Stimulated activated CD4-positive, alpha-beta T cell treated with anti-CD3 and anti-CD28 coated beads, Interleukin-1b, Interleukin-23, amount 100 ng/mL, for 1 hour (primary cell): ENCODE measurements at places on chromosomes 4 and X.

GRCh38 chr4:56080384-56080783 lies 131.6 kb downstream of the CEP135 start:
- no peak for DNase-seq

GRCh38 chrX:49972328-49972860 lies 50.0 kb downstream of the CLCN5 start:
- no peak for DNase-seq

DNA sequence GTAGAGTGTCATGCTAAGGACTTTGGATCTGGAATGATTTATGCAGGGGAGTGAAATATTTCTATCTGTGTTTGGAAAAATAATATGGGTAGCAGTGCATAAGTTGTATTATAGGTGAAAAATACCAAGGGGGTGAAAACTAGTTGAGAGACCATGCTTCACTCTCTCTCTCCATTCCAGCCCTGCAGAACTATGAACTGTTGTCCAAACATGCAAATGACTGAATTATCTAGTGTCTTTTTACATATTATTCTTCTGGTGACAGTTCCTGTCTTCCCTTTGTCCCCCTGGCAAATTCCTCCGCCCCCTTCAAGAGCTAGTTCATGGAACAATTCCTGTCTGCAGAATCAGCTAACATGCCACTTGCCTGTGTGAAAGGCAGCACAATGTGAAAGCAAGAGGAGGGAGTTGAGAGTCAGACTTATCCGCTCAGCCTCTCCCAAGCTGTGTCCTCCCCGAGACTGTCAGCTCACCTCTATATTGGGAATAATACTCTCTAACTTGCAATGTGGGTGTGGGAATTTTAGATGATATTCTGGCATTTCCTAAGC lies 2.3 kb downstream of the PF4 start:
- no peak for DNase-seq

DNA sequence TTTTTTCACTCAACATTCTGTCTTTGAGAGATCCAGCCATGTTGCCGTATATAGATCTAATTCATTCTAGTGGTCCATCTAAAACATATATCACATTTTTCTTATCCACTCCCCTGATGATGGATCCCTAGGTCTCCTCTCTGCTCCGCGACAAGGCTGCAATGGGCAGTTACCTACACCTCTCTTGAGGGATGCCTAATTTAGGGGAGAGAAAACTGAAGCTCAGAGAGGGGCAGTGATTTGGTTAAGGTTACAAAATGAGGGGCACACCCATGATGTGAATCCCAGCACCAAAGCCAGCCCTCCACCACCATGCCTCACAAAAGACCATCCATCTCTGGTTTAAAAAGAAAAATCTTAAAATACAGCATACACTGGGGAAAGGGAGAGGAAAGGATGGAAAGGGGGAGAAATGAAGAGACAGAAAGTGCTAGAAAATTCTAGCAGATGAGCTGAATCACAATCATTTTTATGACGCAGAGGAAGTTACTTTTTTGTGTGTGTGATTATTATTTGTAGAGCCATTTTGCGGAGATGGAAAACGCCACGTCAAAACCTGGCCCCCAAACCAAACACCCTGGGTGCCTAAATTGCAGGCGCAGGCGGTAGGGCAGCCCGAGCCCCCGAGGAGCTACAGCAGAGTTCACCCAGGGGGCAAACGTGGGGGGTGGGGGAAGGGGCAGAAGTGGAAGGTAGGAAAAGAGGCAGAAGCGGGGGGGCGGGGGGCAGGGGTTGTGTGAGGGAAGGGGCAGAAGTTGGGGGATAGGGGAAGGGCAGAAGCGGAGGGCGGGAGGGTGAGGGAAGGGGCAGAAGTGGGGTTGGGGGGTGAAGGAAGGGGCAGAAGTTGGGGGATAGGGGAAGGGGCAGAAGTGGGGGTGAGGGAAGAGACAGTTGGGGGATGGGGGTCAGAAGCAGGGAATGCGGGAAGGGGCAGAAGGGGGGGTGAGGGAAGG lies 1.3 kb upstream of the TSPYL2 start:
- no peak for DNase-seq

- no peak for DNase-seq
Observed at GRCh38 chr4:150130933-150131332, 52.7 kb downstream of the DCLK2 start.

- DNase-seq = no peak
Observed at GRCh38 chr4:86978709-86979108, 43.9 kb downstream of the AFF1 start.

- no peak for DNase-seq
Observed at GRCh38 chr4:152939621-152940020, 3.5 kb downstream of the FHDC1 start.

DNA sequence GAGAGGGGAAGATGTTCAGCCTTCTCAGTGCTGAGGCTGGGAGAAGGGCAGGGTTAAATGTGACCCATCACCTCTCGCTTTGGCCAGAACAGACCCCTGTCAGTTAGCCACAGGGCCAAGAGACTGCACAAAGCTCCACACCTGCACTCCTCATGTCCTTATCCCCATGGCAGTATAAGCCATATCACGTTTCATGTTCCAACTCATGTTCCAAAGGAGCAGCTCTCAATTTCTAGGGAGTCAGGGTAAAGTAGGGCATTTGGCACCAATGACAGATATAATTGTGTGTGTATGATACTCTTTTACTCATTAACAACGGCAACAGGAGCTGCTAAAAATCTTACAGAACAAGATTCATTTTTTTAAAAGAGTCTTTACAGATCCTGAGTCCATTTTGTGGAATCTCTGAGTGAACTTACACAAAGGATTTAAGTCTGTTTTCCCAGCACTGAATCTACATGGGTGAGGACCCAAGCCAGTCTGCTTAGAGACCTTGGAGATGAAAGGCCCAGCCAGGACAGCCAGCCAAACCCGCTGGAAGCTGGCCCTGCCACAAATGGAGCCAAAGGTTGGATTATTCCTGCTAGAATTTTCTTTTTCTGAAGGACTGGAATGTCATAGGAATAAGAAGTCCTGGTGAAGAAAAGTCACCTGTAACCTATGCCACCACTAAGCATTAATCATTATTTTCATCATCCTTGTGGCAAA lies 129.1 kb upstream of the SMAD1 start:
- no peak for DNase-seq

DNA sequence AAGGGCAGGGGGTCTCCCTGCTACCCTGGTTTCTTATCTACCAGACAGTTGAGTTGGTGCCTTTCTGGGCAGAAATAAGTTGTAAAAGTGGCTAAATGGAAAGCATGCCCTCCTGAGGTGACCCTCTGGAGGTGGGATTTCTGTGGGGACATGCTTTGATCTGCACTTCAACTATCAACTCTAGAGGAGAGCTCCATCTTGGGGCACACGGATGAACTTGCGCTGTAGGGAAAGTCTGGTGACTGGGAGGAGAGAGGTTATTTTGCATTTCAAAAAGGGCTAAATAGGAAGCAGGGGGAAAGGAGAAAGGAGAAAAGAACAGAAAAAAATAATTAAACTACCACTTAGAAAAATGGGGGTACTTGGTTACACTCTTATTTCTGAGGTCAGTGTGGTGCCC lies 12.7 kb upstream of the RHOXF2B start:
- no peak for DNase-seq

DNA sequence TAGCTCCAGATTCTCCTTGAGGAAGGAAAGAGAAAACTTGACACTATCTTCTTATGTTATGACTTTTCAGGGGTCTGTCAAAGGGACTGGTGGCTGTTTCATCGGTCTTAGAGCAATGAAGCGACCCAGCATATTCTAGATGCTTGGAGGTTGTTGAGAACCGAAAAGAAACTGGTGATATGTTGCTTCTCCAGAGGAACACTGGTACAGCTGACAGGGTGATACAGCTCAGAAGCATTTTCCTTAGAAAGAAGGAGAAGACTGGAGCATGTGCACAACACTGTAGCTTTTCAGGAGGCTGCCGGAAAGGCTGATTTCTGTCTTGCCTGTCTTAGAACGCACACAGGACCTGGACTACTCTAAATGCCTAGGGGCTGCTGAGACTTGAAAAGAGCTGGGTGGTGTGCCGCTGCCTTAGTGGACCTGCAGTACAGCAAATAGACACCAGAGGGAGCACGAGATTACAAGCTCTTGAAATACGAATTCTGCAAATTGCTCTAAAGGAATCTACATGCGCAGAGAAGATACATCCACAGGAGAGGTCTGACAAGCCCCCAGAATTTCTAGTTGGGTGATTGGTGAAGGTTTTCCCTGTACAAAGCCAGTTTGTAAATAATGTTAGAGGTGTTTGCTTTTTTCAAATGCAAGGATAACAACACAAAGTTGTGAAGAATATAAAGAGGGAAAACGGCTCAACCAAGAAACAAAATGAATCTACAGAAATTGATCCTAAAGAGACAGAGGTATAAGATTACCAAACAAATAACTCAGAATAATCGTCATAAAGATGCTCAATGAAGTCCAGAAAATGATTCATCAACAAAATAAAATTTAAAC lies 223.1 kb upstream of the DMD start:
- no peak for DNase-seq

- DNase-seq = no peak
Observed at GRCh38 chr4:182554736-182555135, 311.5 kb downstream of the TENM3 start.

DNA sequence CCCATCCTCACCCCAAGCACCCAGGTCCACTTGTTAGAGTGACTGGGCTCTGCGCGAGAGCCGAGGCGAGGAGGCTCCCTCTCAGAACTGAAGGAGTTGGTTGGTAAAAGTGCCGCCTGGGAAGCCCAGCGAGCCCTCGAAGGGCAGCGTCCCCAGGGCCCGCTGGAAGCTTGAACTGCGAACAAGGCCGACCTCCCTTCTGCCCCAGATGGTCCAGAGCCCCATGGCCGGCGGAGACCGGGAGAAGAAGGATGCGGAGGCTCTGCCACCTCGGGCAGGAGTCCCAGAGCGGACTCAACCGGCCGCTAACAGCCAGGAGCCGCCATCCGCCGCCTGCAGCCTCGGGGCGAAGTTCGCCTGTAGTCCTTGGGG lies 116.3 kb upstream of the TEX13C start:
- no peak for DNase-seq
